ENCODE measurements at places on chromosomes 6 and 20. TPM values are rescaled to one million over a fixed set of nuclear protein-coding genes. Genes with fewer than 3 reads are reported as not detected.

- DNase-seq = no peak
These were observed 90.2 kb downstream of the F13A1 start for GRCh38 chr6:6230286-6230685.

Gene LRRC1
- 4.7 TPM for polyA plus RNA-seq

Gene SKIC2
- polyA plus RNA-seq = 17.7 TPM

Gene VIP
- polyA plus RNA-seq = not detected

Gene LY6G5C
- 3.1 TPM for polyA plus RNA-seq

DNA sequence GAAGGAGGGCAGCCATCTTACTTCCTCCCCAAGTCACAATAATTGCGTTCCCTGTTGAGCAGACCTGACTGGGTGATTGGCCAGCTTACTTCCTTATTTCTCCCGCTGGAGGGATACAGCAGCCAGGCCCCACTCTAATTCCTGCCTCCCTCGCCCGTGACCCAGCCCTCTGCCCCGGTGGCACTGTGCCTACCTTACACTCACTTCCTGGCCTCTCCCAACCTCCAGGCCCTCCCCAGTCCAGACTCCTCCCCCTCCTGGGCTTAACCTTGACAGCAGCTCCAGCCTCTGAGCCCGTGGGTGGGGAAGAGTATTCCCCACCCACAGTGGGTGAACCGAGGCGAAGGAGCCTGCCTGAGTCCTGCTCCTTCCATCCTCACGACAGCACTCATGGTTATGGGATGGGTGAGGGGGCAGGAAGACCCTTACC, 3.0 kb downstream of the BAK1 start:
- no peak for DNase-seq

DNA sequence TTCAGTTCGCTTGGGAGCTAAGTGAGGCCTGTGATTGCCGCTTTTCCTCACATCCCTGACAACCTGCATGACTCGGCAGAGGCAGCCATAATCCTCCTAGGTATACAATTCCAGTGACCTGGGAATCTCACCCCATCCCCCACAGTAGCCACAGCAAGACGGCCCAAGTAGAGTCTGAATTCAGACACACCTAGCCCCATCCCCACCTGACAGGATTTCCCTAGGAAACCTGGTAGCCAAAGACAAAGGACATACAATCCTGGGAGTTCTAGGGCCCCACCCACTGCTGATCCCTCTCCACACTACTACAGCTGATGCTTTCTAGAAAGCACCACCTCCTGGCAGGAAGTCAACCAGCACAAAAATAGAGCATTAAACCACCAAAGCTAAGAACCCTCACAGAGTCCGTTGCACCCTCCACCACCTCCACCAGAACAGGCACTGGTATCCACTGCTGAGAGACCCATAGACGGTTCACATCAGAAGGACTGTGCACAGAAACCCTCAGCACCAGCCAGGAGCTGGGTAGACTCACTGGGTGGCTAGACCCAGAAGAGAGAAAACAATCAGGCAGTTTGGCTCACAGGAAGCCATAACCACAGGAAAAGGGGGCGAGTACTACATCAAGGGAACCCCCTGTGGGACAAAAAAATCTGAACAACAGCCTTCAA, 17.9 kb upstream of the RUNX2 start:
- DNase-seq = no peak

DNA sequence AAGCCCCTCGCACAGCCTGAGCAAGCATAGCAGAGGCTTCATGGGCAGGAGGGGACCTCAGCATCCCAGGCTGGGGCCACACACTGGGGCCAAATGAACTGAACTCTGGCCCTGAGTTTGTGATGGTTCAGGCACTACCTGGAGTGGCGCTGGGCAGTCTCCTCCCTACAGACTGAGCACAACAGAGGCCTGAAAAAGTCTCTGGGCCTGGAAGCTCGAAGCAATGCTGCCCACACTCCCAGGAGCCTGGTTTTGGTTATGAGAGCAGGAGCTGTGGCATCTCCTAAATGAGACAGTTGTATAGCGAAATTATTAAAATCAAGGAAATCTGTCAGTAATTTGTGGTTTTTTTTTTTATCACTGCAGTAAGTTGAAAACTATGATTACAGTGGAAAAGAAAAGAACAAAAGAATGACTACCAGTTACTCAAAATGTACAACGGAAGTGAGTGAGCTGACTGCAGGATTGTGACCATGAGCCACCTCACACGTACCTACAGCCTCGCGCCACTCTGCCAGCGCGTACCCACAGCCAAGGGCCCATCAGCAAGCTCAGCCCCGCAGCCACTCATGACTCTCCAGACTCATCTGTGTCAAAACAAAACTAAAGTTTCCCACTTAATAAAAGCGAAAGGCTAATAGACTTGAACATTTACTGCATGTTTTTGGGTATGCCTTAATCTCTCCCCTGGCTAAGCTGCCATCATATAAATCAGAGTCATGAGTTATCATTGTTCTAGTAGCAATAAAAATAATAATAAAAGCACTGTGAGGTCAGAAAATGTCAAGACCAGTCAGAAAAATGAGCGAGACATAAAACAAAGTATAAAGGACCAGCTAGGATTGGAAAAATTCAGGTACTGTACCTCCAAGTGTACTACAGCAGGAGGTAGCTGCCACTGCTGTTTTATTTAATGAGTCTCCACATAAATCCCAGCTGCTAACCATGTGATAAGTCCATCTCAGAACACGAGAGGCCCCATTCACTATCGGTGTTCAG, 177.0 kb downstream of the FOXC1 start:
- no peak for DNase-seq

- DNase-seq = no peak
These were observed 314.8 kb downstream of the SOX4 start for GRCh38 chr6:21908161-21908848.
